Fibroblast of the aortic adventitia (primary cell): ENCODE measurements at places on chromosomes 12 and 14.
A peak's percentile ranks its signal among the peaks of the same experiment; 100 is the strongest.

- DNase-seq: no peak
These were observed at the start of gene SMIM41 for GRCh38 chr12:52079576-52080402. TSS of gene SMIM41 (plus strand) at chr12:52079704. CDS start at chr12:52079780, 76 bp downstream.

DNA sequence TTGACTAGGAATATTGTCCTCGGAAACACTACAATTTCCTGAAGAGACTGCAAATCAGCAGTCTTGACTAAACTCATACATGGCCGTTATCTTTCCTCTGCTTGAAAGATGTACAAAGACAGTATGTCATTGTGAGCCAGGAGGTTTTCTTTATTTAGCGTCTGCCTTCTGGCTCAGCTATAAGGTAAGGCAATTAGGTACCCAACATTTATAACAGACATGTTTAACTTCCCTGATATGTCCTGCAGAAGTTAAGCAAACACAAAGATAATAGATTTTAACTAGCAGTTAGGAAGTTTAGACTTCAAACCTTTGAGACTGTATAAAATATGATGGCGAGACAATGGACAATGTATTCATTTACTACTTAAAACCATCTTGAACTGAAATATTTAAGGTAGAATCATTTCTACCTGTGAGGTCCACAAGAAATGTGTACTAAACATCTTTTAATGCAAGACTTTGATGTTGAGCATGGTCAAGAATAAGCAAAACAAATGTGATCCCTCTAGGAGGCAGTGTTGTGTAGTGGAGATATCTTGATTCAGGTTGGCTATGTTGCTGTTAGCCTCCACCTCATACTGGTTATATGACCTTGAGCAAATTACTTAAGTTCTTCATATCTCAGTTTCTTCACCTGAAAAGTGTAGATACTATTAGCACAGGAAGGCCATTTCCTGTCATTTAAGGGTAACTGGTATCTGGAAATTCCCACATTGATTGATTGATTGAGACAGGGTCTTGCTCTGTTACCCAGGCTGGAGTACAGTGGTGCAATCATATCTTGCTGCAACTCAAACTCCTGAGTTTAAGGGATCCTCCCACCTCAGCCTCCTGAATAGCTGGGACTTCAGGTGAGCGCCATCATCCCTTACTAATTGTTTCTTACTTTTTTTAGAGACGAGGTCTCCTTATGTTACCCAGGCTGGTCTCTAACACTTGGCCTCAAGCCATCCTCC, 96.3 kb upstream of the EEA1 start:
- DNase-seq: peak; percentile 83

GRCh38 chr12:65778258-65779090, 45.8 kb upstream of the HMGA2 start:
- DNase-seq: peak; percentile 82

DNA sequence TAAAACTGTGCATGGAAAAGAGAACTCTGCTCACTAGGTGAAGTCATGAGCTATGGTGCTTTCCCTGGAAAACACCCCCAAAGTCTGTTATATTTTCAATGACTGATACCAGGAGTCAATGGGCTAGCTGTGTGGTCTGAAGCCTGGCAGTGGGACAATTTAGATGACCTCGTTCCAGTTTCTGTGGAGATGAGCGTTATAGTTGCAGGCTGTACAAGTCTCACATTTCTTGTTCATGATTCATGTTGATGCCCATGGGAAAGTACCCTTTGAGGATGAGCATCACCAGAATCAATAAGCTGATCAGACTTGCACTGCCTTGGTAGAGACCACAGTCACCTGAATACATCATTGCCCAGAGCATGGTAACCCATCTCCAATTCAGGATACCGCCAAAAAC, 70.7 kb downstream of the NOVA1 start:
- peak; percentile 18 for DNase-seq

GRCh38 chr14:71208702-71209357, 301.6 kb downstream of the PCNX1 start:
- no peak for DNase-seq

DNA sequence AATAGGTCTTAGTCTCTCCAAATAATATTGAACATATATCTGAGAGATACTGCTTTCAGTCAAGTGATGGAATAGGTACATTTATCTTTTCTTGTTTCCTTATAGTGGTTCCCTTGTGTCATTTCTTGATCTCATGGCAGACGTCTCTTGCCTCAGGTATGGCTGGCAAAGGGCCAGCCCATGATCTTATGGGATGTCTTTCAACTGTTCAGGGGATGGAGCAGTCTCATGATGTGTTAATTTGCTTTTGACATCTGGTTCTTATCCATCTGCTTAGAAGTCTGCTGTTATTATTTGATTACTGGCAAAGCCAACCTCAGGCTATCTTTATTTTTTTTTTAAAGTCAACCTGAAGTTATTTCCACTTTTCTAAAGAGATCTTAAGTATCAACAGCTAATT, 262.9 kb downstream of the TMEM117 start:
- DNase-seq: no peak

GRCh38 chr12:125492354-125493270, 427.4 kb downstream of the AACS start:
- DNase-seq: no peak

DNA sequence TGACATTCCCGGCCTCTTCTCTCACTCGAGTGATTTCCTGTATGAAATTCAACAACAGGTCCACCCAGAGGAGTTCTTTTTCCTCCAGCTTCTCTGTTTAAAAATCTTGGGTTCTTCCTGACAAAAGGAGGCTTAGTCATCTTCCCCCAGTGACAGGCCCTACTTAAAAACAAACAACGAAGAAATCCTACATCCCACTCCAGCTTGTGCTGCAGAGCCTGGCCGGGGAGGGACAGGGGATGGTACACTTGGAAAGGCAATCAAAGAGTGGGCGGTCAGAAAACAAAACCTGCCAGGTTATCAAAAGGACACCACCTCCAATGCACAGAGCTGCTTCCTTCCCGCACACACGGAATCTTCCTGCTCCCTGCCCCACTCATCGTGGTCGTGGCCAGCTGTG, 101.3 kb downstream of the CACNA1C start:
- peak; percentile 85 for DNase-seq

- no peak for DNase-seq
These were observed 277.5 kb upstream of the NPAS3 start for GRCh38 chr14:32661216-32661615.

- DNase-seq: peak; percentile 12
These were observed 2.0 kb downstream of the TMTC1 start for GRCh38 chr12:29781705-29782266.

DNA sequence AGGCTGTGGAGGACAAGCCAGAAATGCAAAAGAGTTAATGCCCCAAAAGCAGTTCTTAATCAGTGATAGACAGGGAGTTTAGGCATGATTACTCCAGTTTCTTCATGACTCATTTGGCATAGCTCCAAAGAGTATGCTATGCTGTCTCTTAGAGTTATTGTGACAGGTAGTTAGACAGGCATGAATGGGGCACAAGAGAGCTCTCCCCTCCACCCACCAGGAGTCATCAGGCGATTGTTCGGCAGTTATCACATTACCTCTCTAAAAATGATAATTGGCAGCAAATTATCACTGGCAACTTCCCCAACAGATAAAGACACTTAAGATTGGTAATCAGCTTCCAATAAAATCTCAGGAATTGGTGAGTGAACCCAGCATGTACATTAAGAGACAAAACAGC, 320.1 kb downstream of the DAD1 start:
- DNase-seq: peak; percentile 5

DNA sequence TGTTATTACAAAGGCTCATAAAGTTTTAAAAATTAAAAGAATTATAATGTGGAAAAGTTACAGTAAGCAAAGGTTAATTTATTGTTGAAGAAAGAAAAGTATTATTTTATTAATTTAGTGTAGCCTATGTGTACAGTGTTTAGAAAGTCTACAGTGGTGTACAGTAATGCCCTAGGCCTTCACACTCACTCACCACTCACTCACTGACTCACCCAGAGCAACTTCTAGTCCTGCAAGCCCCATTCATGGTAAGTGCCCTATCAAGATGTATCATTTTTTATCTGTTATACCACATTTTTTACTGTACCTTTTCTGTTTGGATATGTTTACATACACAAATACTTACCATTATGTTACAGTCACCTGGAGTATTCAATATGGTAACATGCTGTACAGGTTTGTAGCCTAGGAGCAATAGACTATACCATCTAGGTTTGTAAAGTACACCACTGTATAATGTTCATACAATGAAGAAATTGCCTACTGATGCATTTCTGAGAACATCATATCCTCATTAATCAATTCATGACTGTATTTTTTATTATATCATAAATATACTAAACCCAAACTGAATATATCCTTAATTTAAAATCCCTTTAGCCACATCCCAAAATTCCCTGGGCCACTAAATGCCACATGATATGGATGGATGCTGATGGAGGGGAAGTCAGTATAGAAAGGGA, 43.6 kb upstream of the NID2 start:
- DNase-seq: peak; percentile 56

GRCh38 chr14:94004015-94004414, 6.9 kb downstream of the CCDC197 start:
- no peak for DNase-seq

GRCh38 chr14:45181329-45181728, 45.6 kb downstream of the FANCM start:
- DNase-seq: no peak

DNA sequence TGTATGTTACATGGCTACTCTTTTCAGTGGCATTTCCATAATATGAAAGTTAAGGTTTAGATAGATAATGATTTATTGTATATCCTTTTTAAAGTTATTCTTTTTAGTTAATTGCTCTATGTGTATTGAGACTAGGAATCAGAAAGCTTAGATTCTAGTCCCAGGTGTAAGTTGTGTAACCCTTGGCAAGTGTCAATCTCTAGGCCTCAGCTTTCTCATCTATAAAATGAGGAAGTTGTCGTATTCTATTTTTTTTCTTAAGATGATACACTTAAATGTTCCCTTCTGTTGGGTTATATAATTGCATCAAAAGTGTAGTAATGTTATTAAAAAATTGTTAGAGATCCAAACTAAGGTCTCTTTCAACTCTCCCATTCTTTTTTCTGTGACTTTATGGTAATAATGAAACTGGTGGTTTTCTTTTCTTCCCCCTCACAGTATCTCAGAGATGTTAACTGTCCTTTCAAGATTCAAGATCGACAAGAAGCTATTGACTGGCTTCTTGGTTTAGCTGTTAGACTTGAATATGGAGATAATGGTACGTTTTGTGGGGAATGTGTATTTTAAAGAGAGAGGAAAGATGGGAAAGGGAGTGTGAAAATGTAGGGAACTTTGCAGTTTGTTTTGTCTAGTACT, 4.1 kb downstream of the RTRAF start:
- no peak for DNase-seq

DNA sequence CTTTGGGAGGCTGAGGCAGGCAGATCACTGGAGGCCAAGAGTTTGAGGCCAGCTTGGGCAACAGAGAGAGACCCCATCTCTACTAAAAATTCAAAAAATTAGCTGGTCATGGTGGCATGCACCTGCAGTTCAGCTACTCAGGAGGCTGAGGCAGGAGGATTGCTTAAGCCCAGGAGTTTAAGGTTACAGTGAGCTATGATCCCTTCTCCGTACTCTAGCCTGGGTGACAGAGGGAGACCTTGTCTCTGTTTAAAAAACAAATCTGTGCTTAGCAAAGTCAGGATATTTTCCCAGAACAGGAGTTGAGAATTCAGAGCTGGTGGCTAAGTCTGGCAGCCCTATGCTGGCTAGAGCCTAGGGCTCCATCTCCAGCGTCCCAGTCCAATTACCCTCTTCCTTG, 142.9 kb upstream of the PZP start:
- no peak for DNase-seq

GRCh38 chr12:92085736-92086040, 60.0 kb downstream of the BTG1 start:
- DNase-seq: no peak

GRCh38 chr12:94207849-94208621, 59.7 kb downstream of the PLXNC1 start:
- DNase-seq: peak; percentile 28

GRCh38 chr14:68249661-68250451, 430.3 kb downstream of the RAD51B start:
- DNase-seq: peak; percentile 78

- DNase-seq: no peak
These were observed 69.7 kb upstream of the VRK1 start for GRCh38 chr14:96727491-96727890.

- no peak for DNase-seq
These were observed 11.6 kb downstream of the RAPGEF3 start for GRCh38 chr12:47747126-47747525.

- no peak for DNase-seq
These were observed 3.5 kb upstream of the LRTM2 start for GRCh38 chr12:1816730-1817348.

- no peak for DNase-seq
These were observed 81.8 kb upstream of the EVL start for GRCh38 chr14:99983251-99984015.

GRCh38 chr14:71328183-71328582, 420.9 kb downstream of the PCNX1 start:
- no peak for DNase-seq

DNA sequence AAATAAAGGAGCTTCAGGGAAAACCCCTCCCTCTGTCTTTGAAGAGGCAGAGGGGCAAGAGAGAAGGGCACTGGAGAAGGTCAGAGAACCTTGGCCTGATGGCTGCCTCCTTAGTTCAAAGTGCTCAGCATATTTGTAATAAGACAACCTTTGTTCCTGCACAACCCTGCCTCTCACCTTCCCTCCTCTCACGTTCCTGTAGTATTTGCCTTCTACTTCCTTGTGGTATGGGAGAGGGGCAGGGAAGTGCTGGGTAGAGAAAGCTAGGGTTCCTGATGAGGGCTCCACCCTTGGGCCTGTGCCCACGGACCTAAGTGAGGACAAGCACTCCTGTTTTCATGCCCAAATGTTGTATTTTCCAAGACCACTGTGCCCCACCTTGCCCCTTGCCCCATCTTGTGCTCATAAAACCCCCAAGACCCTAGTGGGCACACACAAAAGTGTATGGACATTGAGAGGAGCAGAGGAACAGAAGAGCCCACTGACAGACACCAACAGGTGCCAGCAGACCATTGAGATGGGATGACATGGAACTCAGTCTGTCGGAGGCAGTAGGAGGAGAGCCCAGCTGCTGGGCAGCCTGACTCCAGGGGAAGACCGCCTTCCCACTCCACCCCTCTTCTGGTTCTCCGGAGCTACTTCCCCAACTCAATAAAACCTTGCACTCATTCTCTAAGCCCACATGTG, 261.5 kb upstream of the CCDC196 start:
- DNase-seq: no peak

DNA sequence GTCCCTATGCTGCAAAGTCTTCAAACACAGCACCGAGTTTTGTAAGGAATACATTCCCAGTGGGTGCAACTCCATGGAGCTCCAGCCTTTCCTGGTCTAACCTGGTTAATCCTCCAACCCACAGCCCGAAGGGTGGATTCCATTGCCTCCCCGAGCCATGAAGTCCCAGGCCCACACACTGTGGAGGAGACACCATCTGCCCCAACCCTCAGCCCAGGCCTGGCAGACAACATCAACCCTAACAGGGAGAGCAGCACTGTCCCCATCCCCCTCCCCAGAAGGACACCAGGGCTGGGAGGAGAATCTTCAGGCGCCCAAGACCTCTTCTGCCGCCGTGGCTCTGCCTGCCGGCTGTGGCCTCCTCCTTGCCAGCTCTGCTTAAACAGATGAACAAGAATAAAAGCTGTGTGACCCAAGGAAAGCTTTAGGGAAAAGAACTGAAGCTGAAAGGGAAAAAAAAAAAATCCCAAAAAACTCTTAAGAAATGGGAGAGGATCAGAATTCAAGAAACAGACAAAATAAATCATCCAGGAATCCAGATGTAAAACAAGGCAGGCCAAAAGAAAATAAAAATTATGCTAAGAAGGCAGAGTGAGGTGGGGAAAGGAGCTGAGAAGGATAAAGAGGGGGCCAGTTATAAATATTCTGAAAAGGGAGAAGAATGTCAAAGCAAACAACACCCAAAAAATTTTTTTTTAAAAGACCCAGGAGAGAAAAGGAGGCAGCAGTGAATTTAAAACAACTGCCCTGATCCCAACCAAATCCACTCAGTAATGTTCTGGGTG, 16.0 kb upstream of the ZFP36L1 start:
- DNase-seq: no peak
